ENCODE measurements at places on chromosomes 16 and 17. TPM values are rescaled to one million over a fixed set of nuclear protein-coding genes. Genes with fewer than 3 reads are reported as not detected.

GRCh38 chr16:66604376-66605176 is at the start of gene CMTM3:
CMTM3 (plus strand) TSS chr16:66604704; CDS start chr16:66604806, 102 bp downstream.
- DNase-seq: no peak

ABCA9 gene
- total RNA-seq: 31.5 TPM

GRCh38 chr16:31480851-31481536 is 1.9 kb upstream of the SLC5A2 start:
- DNase-seq: no peak

GRCh38 chr17:46823657-46824056 is 5.2 kb upstream of the WNT3 start:
- no peak for DNase-seq

DNA sequence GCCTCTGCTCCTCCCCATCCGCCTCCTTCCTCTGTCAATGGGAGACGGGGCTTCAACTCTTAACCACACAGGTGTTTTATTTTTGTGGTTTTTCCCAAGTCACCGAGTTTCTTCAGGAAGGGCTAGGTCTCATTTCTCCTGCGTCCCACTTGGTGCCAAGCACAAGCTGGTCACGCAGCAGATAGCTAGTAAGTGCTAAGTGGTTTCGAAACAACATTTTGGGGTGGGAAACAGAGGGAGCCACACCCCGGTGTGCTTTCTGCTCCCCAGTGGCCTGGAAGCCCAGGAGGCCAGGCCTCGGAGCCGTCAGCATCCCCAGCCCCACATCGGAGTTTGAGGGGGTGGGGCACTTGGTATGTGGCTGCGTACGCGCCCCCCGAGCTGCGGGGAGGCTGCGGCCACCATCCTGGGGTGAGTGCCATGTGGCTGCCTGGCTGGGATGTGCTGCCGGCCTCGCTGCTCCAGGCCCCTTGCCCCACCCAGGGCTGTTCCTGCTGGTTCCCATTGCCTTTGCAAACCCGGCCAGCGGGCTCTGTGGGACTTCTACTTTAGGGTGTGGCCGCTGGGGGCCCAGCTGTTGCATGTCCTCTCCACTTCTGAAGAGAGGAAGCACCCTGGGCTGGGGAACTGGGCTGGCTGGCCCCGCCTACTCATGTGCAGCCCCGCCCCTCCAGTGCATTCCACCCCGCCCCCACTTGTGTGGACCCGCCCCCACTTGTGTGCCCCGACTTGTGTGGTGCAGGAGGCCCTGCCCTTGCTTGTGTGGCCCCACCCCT is 55.6 kb downstream of the BAIAP2 start:
- DNase-seq: no peak

GRCh38 chr16:57590654-57591085 is 37.8 kb upstream of the ADGRG1 start:
- DNase-seq: no peak

GRCh38 chr17:14545156-14545906 is 244.4 kb downstream of the HS3ST3B1 start:
- no peak for DNase-seq

DNA sequence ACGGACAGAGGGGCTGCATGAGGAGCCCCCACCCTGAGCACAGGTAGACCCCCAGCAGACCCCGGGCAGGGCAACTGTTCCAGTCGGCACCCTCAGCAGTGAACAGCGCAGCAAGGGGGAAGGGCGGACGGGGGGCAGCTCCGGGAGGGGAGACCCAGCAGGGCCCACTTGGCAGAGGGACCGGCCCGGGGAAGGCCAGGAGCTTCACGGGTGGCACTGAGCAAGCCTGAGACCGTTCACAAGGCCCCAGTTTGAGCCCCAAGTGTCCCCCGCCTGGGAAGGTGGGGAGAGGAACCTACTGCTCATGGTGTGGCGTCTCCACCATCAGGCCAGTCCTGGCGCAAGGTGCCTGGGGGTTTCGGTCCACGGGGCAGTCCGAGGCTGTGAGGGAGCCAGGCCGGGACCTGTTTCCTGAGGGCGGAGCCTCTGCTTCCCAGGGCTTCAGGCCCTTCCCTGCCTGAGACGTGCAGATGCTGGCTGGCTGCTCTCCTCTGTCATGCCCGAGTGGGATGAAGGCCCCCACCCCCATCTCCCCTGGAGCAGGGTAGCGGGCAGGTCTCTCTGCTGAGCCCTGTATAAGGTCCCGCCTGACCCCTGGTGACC is 54.4 kb upstream of the GNG13 start:
- DNase-seq: no peak
